Activated CD4-positive, alpha-beta T cell treated with anti-CD3 and anti-CD28 coated beads, Interleukin-2, amount 50 U/mL, for 1 hour (primary cell): ENCODE measurements at places on chromosomes 11 and 22.
A peak's percentile ranks its signal among the peaks of the same experiment; 100 is the strongest.

- no peak for DNase-seq
Observed at GRCh38 chr11:71774603-71775222, 58.3 kb upstream of the DEFB108B start.

GRCh38 chr11:121461843-121462242 is 9.1 kb upstream of the SORL1-AS1 start:
- DNase-seq, result no peak

DNA sequence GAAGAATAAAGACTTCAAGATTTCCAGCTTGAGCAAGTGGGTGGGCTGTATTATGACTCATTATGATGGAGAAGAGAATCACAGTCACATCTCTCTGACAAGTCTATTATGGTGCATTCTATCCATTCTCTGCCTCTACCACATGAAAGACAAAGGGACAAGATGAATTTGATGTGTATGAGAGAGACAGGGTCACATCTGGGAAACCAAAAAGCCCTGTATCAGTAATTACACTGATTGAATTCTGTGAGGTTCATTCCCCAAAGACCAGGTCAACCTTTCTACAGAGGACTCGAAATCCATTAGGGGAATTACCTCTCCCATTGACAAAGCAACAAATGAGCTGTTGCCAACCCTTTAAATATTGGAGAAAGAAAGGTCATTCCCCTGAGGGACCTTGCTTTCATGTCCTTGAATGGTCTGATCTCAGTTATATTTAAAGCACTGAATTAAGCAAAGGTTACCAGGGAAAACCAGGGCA is 109.6 kb downstream of the USP35 start:
- DNase-seq, result no peak

DNA sequence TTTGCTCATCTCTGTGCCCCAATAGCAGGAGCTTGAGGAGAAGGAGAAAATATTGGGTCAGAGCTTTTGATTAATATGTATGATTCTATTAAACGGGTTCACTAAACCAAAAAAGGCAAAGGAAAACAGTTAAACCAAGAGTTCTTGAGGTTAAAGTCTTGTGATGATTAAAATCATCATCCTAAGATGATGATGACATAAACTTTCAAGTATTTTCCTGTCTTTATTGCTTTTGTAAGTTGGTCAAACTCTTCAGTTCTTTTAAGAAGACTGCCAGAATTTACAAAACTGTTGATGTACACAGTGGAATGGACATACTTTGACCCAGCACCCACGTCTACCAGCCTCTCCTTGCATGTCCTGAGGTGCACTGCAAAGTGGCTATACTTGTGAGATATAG is 41.0 kb downstream of the FDX1 start:
- no peak for DNase-seq

- DNase-seq, result no peak
Observed at GRCh38 chr22:47139790-47140119, 377.3 kb downstream of the TBC1D22A start.

DNA sequence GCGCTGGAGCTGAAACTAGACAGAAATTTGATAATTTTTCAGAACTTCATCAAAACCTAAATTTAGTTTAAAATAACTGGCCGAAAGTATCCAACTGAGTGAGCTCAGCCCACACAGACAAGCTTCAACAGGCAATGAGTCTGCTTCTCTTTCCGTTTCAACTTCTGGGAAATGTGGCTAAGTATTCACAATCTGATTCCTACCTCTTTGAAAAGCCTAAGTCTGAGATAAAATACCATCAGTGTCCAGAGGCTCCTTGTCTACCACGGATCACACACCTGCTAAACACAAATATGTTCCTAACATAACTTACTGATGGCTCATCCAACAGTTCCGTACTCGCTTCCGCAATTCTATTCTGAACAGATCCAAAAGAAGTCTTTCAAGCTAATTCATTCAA is 8.5 kb downstream of the SIK3 start:
- no peak for DNase-seq

- DNase-seq, result no peak
Observed at GRCh38 chr11:29243616-29244015, 773.2 kb downstream of the KCNA4 start.

DNA sequence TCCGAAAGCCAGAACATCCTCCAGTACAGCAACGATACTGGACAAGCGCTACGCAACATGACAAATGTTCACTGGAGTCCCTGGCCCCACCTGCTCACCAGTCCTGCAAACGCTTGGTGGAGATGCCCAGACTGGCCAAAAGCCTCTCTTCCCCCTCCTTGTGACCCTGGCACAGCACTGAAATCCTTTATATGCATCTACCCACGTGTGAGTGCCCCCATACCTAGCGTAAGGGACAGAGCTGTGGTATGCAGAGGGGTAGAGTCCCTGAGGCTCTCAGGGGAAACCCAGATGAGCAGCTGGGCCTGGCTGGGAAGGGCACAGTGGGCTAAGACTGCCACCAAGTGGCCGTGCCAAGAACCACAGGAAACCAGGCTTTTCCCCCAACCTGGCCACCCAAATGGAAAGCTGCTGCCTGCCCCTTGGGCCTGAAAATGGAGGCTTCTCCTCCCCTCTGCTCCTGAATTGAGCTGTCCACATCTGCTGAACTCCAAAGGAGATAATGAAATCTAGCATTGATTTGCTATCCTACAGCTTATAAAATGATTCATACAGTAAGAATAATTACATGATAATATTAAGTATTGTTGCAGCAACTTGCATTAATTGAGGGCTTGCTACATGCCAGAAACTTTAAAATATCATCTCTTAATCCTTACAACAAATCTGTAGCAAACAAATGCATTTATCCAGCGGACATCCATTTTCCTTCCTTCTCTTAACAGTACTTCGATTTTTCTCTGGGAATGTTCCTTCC is 24.8 kb upstream of the TTC12 start:
- DNase-seq, result peak; percentile 58
